Omental fat pad (tissue), 4 donors: ENCODE measurements at places on chromosomes 11 and 22.

- no peak for DNase-seq
Measured at GRCh38 chr11:130765951-130766649, 150.2 kb downstream of the SNX19 start.

DNA sequence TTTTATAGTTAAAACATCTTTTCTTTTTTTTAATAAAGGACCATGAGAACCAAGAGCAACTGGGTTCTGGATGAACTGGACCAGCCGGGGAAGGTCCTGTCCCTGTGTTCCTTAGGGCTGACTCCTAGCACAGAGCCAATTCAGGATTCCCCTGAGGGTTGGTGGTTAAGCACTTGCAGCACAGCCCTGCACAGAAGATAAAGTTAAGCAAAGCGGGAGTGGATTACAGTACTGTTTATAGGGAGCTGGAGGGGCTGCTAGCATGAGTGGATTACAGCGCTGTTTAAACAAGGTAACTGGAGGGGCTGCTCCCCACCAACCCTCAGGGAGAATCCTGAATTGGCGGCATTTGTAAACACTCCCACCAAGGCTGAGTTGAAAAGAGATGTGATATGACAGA, 90.6 kb downstream of the CELSR1 start:
- DNase-seq: no peak

GRCh38 chr22:27853424-27853823, 51.9 kb upstream of the MN1 start:
- no peak for DNase-seq

DNA sequence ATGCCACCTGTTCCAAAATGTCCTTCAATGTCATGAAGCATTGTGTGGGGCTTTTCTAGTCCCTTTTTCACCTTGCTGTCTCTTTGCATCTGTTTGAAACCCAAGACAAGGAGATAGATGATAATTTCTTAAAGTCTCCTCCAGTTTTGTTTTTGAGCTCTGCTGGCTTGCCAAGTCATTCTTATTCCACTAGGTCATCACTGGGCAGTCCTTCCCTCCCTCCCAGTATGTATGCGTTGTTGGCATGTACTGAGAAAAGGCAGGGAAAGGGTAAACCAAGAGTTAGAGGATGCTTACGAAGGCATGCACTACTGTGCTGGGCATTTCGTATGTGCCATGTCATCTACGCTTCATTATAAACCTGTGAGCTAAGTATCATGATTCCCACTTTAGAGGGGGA, 78.6 kb downstream of the PARVA start:
- no peak for DNase-seq
